Midbrain (tissue), 1 donor: ENCODE measurements at places on chromosomes 7 and 10.

DNA sequence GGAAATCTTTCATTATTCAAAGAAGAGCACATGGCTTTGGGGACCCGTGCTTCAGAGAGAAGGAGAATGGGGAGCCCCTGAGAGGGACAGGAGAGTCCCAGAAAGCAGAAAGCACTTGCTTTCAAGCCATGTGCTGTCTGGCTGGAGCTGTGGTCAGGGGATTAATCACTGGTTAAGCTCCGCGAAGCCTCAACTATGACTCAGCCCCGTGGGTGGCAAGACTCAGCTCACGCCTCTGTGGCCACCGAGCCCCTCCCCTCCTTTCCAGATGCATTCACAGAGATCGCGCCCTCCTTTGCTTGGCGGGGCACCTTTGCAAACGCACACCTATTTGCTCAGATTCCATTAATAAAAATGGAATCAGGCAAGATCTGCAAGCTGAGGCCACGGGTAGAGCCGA, 202.9 kb upstream of the TCERG1L start:
- no peak for DNase-seq

DNA sequence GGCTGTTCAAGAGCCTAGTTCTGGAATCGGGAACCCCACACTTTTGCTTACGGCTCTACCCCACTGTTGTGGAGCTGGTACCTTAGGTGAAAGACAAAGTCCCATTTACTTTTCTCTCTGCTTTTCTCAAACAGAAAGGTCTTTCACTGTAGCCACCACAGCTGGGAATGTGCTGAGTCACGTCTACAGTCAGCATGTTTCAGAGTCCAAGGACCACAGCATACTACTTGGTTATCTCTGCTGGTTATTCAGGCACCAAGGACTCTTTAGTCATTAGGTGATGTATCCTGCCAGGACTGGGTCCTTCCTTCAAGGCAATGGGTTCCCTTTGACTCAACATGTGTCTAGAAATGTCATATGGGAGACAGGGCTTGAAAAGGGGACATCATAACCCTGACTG, 266.8 kb upstream of the STEAP1 start:
- no peak for DNase-seq

DNA sequence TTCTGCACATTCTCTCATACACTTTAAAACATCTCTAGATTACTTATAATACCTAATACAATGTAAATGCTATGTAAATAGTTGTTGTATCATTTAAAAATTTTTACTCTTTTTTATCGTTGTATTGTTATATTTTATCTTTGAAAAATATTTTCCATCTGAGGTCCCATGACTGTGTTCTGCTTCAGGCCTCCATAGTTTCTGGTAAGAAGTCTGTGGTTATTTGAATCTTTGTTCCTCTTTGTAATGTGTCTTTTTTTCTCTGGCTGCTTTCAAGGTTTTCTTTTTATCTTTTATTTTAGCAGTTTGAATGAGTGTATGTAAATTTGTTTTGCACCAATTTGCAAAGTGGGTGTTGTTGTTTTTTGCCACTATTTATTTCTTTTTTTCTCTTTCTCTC, 263.1 kb downstream of the RPS24 start:
- DNase-seq, result no peak

DNA sequence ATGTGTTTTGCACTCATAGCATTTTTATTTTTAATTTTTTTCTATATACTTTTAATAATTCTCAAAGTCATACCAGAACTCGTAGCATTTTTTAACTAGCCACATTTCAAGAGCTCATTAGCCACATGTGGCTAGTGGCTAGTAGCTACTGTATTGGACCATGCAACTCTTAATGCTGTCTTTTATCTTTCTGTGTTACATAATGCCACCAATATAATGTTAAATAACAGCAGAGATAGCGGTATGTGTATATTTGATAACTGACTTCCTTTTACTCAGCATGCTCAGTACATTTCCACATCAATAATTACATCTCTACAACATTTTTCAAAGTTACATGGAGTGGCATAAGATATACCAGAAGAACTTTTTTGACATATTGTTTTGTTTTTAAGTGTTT, 91.4 kb downstream of the CDK13 start:
- no peak for DNase-seq

GRCh38 chr7:148754912-148755311, 56.2 kb downstream of the CUL1 start:
- DNase-seq, result no peak

GRCh38 chr10:3759397-3759796, 25.6 kb downstream of the KLF6 start:
- DNase-seq, result no peak

GRCh38 chr10:944034-944831, 12.7 kb upstream of the LARP4B start:
- no peak for DNase-seq

- DNase-seq, result no peak
Observed at GRCh38 chr7:67983486-67983885, 986.9 kb downstream of the TYW1 start.

DNA sequence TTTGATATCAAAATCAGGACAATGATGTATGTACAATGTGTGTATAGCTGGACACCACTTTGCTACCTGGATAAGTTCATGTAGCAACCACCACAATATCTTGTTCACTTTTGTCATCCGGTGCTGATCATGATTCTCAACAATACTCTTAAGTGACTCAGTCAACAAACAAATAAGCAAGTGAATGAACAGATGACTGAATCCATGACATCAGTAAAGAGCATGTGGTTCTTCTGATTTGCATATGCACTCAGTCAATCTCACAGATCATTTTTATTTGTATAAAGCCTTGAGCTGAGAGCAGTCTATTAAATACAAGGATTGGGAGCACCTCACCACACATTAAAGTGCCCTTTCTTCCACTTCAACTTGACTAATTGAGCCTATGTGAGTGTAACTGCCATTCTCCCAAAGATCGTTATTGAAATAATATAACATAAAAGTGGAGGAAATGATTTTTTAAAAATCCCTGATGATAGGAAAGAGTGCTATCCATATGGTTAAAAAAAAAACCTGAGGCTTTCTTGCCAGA, 69.5 kb downstream of the NPSR1 start:
- no peak for DNase-seq
